ENCODE measurements at places on chromosomes 7 and 10. TPM values are rescaled to one million over a fixed set of nuclear protein-coding genes. Genes with fewer than 3 reads are reported as not detected.

DNA sequence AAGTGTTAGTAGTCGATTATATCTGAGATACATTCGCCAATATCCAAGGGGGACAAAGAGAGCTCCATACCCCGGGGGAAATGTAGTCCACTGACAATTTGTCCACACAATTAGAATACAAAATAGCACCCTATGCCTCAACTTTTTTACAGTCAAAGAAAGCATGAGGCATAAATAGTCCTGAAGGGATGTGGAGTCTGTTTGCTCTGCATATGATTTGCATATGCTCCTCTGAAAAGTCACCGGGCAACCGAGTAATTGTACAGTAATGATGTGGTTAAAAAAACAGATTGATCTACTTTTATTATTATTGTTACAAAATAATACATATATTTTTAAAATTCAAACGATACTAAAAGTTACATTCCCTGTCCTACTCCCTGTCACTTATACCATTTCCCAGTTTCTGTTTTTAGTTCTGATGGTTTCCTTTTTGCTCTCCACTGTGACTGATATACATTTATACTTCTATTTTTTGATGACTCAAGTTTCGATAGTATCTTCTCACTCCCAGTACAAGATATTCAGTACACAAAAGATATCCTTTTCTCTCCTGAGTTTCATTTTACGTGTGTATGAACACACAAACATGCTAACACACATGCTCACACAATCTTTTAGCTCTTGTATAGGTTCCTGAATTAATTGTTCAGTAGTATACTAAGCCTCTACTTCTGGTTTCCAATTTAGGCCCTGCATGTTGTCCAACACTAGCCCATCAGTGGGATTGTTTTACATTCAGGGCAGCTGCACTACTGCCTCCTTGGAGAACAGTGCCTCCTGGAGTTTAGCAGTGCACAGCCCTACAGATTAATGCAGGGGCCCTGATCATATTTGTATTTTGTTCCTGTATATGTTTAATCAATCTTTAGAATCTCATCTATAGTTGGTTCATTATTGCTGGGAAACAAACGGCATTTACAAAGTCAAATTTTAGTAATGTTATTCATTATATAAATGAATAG lies 130.9 kb downstream of the TES start:
- DNase-seq, result no peak

DNA sequence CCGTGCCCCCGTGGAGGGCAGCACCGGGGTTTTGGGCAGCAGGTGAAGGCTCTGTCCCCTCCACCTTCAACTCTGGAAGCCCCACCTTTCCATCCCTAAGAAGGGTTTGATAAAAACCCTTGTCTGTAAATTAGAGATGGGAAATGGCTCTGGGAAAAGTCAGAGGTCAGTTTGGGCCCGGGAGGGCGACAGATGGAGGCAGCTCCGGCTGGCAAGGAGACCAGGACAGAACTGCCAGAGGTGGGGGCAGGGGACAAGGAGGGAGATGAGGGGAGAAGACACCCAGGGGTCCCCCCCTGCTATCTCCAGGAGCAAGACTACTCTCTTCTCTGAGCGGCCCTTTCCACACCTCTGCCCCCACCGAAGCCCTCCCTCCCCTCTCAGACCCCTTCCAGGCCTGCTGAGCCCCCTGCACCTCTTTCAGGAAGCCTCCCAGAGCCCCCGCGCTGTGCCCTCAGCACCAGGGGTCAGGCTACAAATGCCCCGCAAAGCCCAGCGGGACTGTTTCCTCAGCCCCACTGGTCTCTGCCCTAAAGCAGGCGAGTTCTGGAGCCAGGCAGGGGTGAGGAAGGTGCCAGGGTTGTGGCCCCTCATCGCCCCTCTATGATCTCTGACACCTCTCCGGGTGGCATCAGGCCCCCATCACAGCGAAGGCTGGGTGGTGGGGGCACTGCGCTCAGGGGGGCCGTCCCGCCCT lies 980 bp upstream of the SH2B2 start:
- DNase-seq, result no peak

- DNase-seq, result no peak
Measured at GRCh38 chr10:123150986-123151736, 3.0 kb upstream of the BUB3 start.

DNA sequence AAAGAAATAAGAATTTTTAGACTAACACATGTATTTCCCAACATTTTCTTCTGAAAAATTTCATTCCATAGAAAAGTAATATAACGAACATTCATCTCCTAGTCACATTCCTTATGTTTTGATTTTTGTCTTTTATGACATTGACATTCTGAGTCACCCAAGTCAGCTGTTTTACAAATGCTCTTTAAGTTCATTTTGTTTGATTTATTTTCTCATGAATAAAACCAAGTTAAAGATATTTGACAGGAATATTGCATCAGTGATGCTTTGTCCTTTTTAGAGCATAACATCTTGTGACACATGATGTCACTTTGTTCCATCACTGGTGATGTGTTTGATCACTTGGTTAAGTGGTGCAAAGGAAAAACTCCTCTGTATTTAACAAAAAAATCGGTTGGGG lies 48.4 kb downstream of the HGF start:
- DNase-seq, result no peak

GRCh38 chr10:102656791-102657371 lies 12.6 kb downstream of the TRIM8 start:
- no peak for DNase-seq

DNA sequence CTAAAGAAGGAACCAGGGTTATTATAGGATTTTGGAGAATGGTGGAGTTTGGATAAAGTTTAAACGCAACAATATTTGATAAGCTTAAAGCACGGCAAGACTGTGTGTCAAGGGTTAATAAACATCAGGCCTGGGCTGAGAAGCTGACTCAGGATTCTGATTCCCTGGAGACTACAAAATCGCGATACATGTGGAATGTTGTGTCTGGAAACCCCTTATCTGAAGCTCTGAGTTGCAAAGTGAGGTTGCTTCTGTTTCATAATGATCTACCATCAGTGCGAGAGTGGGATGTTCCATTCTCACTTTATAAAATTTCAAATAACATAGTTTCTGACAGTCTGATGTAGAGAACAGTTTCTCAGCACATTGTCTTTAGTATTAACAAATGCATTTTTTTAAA lies 7.8 kb downstream of the C1GALT1 start:
- DNase-seq, result no peak

- no peak for DNase-seq
Measured at GRCh38 chr7:100413346-100413745, 15.2 kb downstream of the ZCWPW1 start.

DNA sequence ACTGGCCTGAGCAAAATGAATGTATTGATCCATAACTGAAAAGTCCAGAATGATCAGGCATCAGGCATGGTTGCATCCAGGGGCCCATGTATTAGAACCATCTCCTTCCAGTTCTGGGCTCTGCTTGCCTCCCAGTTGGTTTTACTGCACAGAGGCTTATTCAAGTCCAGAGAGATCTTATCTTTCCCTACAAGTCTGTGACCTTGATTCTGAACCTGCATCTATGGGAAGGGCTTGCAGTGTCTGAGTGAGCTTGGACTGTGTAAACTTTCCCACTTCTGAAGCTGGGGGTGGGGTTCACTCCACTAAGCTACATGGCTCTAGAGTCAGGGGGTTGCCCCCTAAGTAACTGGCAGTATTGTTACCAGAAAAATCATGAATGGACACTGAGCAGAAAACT lies 136.2 kb downstream of the TCF7L2 start:
- DNase-seq, result no peak

GRCh38 chr7:156059369-156059768 lies 247.1 kb upstream of the SHH start:
- no peak for DNase-seq

DNA sequence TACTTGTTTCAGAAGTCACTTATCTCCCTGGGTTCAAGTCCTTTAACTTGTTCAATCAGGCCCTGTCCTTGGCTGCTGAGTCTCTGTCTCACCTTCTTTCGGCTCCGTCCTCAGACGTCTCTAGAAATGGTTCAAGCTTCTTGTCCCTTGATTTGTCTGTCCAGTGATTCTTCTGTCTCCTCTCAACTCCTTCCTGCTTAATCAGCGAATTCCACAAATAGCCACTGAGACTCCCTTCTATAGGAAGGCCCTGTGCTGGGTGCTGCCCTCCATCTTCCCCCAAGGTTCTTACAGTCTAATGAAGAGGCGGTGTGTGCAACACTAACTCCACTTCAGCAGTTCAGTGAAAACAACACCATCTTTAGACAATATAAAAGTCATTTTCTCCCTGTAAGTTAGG lies 12.7 kb downstream of the FAM241B start:
- DNase-seq, result no peak

- peak; percentile 74 for DNase-seq
Measured at GRCh38 chr7:138161600-138162081, 85.4 kb downstream of the AKR1D1 start.

DNA sequence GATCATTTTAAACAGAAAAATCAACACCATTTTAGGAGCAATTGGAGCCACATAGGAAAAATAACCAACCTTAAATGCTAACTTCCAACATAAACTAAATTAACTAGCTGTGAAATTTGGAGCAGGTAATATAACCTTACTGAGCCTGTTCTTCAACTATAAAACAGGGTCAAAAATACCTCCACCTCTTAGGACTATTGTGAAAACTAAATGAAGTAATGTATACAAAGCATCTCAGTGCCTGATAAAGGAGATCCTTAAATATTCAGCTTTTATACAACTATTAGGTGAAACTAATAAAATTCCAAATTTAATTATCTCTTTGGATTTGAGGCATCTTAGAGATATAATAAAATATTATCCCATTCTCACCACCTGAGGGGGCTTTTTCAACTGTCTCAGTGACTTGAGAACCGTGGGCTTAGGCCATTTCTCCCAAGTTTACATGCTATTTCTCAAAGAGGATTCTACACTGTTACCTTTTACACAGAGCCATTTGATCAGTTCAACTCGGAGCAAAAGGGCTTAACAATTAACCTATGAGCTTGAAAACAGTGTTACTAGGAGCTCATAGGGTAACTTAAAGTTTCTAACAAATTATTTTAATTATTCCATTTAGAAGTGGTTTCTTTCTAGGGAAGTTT lies 165.0 kb upstream of the ASAH2 start:
- no peak for DNase-seq

DNA sequence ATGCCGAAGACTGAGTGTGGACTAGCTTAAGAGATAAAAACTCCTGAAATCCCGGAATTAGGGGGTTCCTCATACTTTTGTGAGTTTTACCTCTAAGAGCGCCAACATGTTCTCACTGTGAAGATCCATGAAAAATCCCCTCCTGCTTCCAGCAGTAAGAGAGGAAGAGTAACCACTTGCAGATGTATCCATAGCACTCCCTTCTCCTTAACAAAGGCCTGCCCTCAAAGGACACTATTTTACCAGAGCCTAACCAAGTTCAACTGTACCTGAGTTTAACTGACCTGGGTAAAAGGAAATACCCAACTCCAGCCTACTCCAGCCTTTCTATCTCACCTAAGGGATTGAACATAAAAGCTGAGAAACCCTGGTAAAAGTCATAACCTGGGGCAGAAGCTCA lies 280.9 kb downstream of the POLR1F start:
- no peak for DNase-seq

- no peak for DNase-seq
Measured at GRCh38 chr7:31004393-31004792, 40.6 kb downstream of the GHRHR start.

GRCh38 chr7:131015657-131015958 lies 281.6 kb upstream of the KLF14 start:
- no peak for DNase-seq

The VIPR2 gene
- total RNA-seq, result 0.23 TPM

The CRTAC1 gene
- not detected for total RNA-seq

The MXI1 gene
- 75.4 TPM for total RNA-seq

Measured in activated CD4-positive, alpha-beta memory T cell treated with anti-CD3 and anti-CD28 coated beads, Interleukin-2, amount 10 ng/mL, durations not matched to agents 7 days and 5 days (primary cell).